CD4-positive, alpha-beta T cell treated with Interleukin-1 beta for 1 hour (primary cell): ENCODE measurements at places on chromosomes 5 and 9.

DNA sequence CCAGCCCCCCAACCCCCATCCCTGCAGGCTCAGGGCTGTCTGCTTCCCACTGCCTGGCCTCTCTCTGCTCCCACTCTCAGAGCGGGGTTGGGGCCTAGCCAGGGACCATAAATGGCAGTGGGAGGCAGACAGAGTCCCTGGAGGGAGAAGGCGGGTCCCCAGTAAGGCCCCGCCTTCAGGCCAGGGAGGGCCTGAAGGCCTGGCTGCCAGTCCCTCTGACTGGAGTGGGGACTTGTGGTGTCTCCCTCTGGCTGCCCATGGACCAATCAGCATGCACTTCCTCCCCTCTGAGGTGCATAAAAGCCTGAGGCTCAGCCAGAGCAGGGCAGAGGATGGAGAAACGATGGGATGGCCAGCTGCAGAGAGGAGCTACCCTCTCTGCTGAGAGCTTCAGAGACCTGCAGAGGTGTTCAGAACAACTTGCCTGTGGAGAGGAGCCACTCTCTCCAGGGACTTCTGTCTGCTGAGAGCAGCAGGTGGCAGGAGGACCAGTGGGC, 2.7 kb upstream of the BTNL9 start:
- no peak for DNase-seq

GRCh38 chr5:5293029-5293428, 129.4 kb upstream of the ICE1 start:
- DNase-seq, result no peak

DNA sequence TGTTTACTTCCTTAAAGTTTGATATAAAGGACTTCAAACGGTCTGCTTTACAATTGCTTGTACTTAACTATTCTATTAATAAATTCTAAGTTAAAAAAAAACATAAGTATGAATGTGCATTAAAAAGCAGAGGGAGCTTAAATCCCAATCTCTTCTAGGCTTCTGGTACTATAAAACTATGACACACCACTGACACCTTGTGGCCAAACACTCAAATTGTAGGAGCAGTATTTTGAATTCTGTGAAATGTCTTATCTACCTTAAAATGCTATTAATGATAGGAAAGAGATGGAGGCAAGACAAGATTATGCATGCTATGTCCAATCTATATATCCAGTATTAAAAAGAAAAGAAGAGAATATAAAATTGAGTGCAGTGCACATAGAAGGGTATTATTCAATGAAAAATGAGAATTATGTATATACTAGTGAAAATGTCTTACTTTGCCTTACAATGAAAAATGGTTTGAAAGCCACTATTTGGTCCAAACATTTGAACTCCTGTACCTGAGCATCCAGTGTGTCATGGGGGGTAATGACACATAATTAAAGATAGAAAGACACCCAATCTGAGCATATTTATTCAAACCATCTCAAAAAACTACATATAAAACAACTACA, 87.6 kb downstream of the ERP44 start:
- DNase-seq, result peak; percentile 63

- DNase-seq, result no peak
Observed at GRCh38 chr5:135133181-135133580, 99.2 kb upstream of the PITX1 start.

- DNase-seq, result no peak
Observed at GRCh38 chr5:142011572-142012185, 1.1 kb downstream of the GNPDA1 start.

DNA sequence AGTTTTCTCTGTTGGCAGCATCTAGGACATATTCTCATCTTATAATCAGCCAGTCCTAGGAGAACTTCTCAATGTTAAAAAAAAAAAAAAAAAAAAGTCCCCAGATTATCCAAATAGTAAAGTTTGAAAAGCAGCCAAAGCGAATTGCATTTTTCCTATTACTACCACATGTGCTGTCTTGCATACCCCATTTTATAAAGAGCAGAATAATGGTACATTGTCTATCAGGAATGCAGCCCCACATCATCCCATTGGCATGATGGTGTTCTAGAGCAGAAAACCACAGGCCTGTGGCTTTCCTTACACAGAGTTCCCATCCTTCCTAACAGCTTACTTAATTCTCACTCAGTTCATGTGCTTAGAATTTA, 381.6 kb downstream of the TMEM38B start:
- DNase-seq, result no peak

GRCh38 chr9:131739959-131740648, at the start of gene RAPGEF1:
Gene RAPGEF1, minus strand, starts transcription at chr9:131740076. Its CDS starts 246 bp downstream, at chr9:131739830.
- peak; percentile 84 for DNase-seq

DNA sequence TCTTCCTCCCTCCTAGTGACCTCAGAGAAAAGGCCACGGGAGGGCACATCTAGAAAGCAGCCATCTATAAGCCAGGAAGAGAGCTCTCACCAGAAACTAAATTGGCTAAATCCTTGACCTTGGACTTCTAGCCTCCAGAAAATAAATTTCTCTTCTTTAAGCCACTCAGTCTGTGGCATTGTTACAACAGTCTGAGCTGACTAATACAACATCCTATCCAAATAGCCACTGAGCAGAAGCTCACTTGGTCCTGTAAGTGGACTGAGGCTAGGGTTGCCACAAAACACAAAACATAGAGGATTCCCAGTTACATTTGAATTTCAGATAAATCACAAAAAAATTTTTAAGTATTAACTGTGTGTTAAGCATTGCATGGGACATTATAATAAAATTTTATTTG, 383.4 kb downstream of the MLLT3 start:
- no peak for DNase-seq

DNA sequence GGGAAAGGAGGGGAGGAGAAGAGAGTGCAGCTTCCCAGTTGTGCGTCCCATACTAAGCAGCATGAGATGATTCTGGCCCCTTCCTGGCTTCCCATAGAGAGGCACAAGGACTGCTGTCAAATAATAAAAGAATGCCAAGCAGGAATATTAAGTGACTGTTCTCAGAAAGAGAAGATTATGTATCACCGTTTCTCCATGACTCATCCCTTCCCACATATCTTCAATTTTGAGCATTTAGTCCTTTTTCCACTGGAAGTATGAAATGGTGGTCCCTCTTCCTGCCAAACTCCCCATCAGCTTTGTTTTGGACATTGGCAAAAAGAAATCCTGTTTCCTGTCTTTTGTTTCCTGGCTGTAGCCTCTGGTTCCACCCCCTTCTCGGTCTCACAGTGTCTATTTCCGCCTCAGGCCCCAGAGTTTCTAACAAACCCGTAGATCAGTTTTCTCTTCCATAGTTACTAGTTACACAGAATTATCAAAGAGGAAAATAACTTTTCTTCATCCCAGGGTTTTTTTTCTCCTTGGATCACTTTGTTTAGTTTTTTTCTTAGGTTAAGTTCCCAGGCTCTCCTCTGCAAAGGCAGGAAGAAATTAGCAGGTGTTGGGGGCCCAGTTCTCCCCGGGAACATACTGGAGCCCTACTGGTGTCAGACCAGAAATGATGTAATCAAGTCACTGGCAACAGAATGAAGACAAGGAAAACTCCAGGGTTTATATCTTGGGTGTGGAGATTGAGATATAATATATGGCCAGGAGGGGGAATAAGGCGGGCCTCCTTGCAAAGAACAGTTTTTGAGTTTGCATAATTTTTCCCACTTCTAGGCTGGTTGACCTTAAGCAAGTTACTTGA, 26.4 kb upstream of the ARHGAP26 start:
- DNase-seq, result no peak

DNA sequence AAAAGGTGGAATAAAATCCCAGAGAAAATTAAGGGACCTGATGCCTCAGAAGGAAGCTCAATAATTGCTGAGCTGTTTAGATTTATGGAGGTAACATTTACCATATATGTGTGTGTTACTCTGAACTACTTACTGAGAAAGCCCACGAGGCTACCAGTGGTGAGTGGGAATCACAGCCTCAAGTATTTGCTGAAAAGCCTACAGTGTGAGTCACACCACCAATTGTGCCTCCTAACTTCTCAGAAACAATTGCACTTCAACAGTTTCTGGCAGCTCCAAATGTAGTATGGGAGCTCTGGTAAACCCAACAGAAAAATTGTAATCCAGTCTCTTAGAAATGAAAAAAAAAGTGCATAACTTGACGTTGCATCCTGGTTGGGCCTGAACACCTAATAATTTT, 551.6 kb downstream of the PRDM9 start:
- no peak for DNase-seq

DNA sequence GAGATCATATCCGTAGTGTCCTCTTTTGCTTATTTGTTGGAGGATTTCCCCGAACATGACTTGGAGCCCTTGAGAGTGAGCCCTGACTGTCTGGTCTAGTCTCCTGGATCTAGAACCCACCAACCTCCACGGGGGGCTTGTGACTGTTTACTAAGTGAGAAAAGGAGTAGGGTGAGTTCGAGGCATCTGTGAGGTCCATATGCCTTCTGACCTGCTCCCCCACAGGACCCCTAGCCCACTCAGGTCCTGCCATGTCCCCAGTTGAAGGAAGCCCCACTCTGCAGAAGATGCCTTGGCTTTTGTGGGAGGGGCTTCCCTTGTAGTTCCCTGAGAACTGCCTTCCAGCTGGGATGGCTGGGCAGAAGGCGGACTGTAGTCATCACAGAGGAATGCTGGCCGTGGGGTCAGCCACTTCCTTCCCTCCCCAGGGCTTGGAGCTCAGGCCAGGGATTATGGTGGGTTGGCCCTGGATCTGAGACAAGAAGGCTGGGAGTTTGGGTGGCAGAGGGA, 7.0 kb upstream of the IRF1 start:
- no peak for DNase-seq

GRCh38 chr9:87869082-87869481, 13.6 kb upstream of the SPATA31E1 start:
- DNase-seq, result no peak

DNA sequence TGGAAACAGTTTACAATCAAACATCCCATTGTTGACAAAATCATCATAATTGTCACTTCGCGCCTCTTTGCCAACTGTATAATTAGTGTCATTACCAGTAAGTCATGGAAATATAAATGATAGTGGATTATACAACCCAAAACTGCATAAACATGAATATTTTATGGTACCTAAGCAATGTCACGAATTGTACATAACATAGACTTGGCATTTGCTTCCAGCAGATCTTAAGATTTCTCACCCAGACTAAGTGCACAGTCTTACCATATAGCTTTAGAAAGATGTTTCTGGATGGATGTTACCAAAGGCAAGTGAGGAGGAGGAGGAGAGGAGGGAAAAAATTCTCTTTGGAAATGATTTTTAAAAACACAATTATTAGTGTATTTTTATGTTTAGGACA, 113.4 kb upstream of the TAS2R1 start:
- no peak for DNase-seq

- DNase-seq, result no peak
Observed at GRCh38 chr5:80360914-80361444, 41.2 kb downstream of the SPZ1 start.

DNA sequence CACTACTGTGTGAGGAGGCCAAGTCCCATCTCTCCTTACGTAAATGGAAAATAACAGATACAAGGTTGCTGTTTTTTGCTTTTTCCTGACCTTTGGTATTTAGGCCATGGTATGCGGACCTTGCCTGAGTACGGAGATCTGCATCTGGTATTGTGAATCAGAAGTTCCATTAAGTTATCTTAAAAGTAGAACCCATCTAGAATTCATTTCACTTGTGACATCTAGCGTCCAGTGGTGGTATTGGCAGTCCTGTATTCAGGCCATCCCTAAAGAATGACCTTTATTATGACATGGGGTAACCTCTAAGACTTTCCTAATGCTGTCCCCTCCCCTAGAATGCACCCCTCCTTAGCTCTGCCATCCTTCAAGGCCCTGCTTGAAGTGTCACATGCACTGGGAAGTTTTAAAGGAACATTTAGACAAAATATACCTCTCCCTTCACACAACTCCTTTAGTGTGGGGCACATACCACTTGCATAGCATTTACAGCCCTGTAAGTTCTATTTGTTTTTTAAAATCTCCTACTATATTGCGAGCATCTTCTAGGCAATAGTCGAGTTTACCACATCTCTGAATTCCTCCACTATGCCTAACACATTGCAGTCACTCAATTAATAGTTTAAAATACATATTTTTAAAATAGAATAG, 1.9 kb upstream of the SPDL1 start:
- DNase-seq, result peak; percentile 20

DNA sequence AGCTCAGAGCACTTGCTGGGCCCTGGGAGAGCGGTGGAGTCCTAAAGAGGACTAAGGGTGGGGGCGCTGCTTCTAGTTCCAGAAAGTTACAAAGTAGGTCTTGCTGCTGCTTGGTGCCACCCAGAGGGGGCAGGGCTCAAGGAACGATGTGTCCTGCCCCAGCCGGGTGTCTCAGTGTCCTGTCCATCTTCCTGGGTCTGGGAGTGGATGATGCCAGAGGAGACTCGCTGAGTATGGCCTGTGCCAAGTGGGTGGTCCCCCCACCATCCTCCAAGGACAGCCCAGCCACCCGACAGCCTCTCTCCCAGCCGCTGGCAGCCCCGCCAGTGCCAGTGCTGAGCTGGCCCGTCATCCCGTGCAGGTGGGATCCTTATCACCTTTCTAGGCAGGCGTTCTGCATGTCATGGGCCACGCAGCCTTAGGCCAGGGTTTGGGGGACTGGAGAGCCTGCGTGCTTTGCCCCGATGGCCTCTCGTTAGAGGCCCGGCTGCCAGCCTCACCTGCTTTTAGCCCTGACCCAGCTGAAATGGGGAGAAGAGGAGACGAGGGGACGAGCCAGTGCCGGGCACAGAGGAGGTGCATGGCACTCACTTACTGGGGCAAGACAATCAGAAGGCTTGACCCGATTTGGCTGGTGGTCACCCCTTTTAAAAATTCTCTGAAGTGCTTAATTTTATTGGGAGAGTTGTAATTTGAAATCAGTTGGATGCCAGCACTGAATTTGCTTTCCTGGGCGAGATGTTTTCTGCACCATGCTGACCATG, 5.6 kb downstream of the WNK2 start:
- DNase-seq, result no peak

DNA sequence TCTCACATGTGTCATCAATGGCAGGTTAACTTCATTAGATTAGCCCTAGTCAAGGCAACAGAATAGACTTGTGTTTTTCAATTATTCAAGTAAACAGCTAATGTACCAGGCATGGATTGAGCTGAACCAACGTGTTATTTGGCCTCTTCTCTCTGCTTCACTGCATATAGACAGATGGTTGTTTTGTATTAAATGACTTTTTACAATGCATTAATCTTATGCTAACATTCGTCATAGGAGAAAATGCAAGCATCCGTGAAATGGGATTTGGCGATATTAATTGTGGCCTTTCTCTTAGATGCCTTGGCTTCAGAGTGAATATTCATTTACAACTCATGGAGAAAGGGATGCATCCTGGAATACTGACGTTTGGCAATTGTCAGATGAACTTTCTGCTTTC, 208.0 kb downstream of the KCTD16 start:
- no peak for DNase-seq

DNA sequence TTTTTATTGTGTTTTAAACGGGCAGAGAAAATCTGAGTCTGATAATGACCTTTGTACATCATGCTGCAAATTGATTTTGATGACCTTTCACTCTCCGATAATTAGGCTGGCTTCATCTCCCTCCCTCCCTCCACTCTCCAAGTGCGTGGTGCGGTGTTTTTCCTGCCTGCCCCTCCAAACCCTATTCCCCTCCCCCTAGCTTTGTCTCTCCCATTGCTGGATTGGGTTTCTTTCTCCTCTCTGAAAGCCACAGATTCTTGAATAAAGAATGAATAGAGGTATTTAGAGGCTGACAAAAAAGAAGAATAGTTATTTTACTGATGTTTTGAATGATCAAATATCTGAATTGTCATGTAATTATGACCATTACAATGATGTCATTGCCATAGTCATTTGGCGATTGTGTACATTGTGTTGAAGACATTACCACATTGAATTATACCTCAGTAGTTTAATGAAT, 571.1 kb upstream of the ZNF608 start:
- DNase-seq, result no peak

GRCh38 chr9:107992271-107992670, 502.7 kb upstream of the KLF4 start:
- DNase-seq, result no peak
